ENCODE measurements at places on chromosomes 3 and 15.

DNA sequence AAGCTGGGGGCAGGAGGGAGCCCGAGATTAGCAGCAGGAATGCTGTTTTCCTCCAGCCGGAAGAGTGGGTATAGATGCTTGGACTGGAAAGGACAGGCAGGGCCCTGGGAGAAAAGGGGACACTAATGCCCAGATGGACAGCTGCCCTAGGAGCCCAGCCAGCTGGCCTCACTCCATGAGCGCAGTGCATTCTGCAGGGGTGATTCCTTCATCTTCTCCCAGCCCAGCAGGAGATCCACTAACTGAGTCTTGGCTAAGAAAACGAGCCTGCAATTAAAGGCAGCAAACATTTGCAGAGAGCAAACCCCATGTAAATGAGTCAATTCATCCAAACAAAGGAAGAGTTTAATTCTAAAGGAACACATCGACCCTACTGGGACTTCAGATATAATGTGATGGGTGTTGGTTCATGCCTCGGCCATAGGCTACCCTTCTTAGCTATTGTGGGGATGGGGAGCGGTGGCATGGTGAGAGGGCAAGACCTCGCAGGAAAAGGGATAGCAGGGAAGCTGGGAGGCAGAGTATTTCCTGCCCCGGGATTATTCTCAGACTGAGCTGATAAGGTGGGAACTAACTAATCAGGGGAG, 13.3 kb upstream of the MINAR1 start:
- DNase-seq: no peak

GRCh38 chr3:153369561-153370374, 207.7 kb downstream of the RAP2B start:
- no peak for DNase-seq

DNA sequence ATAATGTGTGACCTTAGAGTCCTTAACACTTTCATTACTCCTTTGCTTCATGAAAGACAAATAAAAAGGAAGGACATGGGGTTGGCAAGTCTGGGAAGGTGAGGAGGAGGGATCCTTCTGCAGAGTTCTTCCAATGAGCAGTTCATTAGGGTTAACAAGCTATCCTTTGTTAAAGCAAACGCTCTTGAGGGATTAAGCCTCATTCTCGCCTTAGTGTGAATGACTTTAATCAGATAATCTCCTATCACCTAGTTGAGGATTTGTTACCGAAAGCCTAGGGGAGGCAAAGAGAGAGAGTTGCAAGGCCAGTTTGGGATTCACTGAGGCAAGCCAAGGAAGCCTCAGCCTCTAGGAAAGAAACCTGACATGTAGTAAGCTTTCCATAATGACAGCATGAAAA, 7.4 kb upstream of the MBNL1 start:
- no peak for DNase-seq

GRCh38 chr15:58469432-58470353, 37.9 kb downstream of the LIPC start:
- DNase-seq: peak; percentile 65

- DNase-seq: no peak
Observed at GRCh38 chr3:170801597-170801996, 68.4 kb downstream of the RPL22L1 start.

GRCh38 chr15:45668386-45668785, 33.6 kb downstream of the SQOR start:
- DNase-seq: no peak

GRCh38 chr15:29032229-29032625, 146.5 kb downstream of the APBA2 start:
- no peak for DNase-seq

- no peak for DNase-seq
Observed at GRCh38 chr3:89184151-89184995, 77.0 kb downstream of the EPHA3 start.

GRCh38 chr3:21777821-21778220, 26.8 kb upstream of the ZNF385D start:
- no peak for DNase-seq

DNA sequence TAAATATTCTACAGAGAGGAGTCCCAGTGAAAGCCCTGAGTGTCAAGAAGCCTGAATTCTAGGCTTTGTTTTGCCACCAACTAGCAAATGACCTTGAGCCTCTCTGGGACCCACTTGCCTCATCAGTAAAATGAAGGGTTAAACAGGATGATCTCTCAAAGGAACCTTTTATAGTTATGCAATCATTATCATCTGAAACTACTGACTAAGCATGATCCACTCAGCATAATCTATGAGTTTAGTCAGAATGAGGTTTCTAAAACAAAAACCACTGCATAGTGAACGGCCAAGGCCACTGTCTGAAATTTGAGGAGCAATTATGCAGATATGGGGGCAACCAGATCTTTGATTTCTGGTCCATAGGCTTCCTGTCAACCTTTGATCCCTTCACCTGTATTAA, 319.0 kb downstream of the MECOM start:
- DNase-seq: no peak

DNA sequence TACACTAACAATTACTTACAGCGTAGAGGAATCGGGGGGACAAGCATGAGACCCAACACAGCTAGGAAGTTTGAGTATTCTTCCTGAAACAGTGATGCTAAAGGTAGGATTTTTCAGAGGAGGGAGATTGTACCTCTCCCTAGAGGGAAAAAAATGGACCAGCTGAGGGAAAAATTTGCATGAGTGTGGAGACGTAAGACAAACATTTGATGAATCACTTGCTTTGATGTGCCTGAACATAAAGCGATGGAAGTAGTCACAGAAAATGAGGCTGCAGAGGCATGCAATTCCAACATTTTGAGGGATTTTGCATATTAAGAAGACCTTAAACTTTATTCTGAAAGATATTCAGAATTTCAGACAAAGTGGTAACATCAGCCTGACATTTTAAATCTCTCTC, 102.2 kb downstream of the COL6A6 start:
- no peak for DNase-seq

DNA sequence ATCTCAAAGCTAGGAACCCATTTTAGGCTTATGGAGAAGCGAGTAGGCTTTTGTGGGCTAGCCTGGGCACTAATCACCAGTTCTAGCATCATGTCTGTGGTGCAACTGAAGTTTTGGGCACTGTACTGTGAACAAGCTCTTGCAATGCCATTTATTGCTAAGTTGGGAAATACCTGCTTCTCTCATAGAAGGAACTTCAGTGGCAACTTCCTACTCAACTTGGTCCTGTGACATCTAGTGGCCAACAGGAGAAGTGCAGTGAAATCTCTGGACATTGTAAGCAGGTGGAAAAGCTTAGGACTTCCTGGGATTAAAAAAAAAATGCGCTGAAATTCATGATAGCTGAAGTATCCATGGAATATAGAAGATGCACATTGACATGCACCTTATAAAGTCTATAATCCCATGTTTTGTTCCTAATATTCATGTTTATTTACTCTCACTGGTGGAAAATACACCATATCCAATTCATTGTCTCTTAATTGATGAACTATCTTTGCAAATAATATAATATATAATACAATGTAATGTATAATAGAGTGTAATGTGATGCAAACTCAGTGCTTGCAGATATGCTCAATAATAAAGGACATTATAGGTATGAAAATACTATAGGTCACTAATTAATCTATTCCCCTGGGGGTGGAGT, 6.5 kb upstream of the ALDH1A3 start:
- DNase-seq: peak; percentile 73

DNA sequence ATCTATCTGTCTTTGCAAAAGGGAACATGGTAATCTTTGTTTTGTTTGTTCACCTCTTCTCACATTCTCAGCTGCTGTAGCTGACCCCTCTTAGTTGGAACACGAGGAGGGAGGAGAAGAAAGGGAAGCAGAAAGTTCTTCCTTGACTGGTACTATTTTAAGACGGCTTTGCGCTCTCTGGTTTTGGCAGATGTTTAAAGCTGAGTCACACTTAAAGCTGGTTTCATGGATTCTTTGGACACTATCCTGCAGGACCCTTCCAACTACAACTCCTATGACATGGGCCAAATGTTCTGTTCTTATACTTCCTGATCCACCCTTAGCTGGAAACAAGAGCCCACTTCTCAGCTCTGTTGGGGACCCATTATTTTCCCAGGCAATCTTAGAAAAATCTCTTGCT, 40.6 kb upstream of the FXR1 start:
- no peak for DNase-seq

GRCh38 chr3:194225988-194226663, 90.2 kb downstream of the HES1 start:
- DNase-seq: peak; percentile 17

DNA sequence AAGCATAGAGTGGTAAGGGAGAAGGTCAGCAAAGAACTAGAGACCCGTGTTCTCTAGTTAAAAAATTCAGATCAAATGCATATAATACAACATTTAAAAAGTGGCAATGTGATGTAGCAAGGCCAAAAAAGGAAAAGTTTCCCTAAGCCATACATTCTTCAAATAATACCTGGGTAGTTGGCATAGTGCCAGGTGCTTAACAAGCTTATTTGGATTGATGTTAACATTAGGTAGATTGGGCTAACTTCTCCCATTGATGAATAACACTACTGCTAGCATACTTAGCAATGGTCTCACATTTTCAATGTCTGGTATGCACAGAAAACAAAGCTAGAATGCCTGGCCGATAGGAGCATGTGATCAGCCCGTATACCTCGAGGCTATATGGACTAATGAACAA, 283.6 kb upstream of the RARB start:
- DNase-seq: no peak

DNA sequence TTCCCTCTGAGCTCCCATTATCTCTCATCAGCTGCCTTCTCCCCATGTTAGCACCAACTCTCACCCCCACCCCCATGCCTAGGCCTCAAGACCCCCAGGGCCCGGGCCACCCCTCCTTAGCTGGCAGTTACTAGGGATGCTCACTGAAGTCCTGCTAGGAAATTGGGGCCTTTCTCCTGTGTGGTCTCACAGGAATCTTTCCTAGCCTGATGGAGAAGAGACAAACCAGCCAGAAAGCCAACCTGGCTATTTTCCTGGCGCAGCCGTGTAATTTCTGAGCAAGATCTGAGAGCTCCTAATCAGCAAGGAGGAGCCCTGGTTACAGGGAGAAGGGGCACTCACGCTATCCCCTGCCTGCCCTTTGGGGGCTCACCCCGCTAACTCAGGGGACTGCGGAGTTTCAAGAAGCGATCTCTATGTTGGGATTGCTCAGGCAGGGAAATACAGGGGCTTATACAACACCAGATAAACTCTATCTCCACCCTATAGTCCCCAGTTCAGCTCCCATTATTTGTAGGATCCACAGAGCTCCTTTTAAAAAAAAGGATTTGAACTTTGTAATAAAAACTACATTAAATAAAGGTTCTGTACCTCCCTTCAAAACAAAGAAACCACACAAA, 25.2 kb downstream of the NR2F2 start:
- DNase-seq: no peak

GRCh38 chr3:140905559-140905958, 36.1 kb upstream of the SLC25A36 start:
- no peak for DNase-seq

GRCh38 chr3:181712226-181712552, 464 bp downstream of the SOX2 start:
- DNase-seq: no peak

DNA sequence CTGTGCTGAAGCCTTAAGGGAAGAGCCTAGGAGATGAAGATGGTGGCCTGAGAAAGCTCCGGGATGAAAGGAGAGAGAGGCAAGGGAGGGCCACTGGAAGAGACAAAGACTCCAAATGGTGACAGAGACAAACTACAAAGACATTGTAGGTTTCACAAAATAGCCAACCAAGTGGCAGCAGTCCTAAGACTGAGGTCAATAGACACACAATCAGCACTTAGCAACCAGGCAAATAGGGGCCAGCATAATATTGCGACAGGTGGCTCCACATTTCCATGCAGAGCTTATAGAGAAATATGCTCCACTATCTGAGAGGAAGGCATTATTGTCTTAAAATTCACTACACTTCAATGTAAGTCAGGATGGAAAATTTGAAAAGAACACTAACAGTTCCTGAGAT, 22.1 kb upstream of the MYO5C start:
- no peak for DNase-seq
